ENCODE measurements at places on chromosomes 13 and 19.

DNA sequence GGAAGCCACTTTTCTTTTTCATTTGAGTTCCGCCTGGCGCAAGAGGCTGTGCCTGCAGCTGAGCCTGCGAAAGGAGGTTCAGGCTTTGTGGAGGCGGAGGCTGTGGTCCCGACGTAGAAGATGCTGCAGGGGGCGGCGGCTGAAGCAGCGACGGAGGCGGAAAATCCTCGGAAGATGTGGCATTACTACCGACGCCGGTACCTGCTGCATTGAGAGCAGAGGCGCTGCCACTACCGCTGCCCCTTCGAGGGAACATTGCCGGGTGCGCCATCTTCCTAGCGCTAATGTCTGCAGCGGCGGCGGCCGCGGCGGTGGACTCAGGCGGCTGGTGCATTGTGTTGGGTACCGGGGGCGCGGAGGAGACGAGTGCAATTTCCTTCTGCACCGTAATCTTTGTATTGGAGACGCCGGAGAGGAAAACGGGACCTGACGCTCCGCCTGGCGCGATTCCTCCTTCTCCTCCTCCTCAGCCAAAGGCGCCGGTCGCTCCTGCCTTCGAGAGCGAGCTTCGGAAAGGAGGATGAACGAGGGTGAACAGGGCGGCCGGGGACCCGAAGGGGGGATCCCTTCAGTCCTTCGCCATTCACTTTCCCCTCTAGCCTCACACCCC is at the start of gene TSC22D1:
TSS of gene TSC22D1 (minus strand) at position 590 of the 610 bp plus-strand sequence. CDS start at position 334, 256 bp downstream.
- peak; percentile 61 for DNase-seq

- DNase-seq: no peak
These were observed 4.3 kb downstream of the OR7A5 start for GRCh38 chr19:14830702-14831101.

- DNase-seq: no peak
These were observed 3.6 kb upstream of the FAM187B start for GRCh38 chr19:35231956-35232645.

DNA sequence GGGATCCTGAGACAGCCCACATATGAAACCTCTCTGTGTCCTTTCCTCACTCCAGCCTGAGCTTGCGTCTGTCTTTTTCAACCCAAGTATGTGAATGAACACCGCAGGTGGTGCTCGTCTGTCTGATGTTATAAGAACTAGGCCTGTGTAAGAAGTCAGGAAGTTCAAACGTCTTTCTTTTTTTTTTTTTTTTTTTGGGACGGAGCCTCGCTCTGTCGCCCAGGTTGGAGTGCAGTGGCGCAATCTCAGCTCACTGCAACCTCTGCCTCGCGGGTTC is 92.3 kb downstream of the ANKRD10 start:
- no peak for DNase-seq

Data from A673 (cell line).